Fibroblast of the aortic adventitia (primary cell): ENCODE measurements at places on chromosomes 3 and 15. TPM values are rescaled to one million over a fixed set of nuclear protein-coding genes. Genes with fewer than 3 reads are reported as not detected.
A peak's percentile ranks its signal among the peaks of the same experiment; 100 is the strongest.

GRCh38 chr3:171748064-171748924 is 62.0 kb downstream of the PLD1 start:
- DNase-seq, result peak; percentile 97

GRCh38 chr3:165636684-165637015 is 200.6 kb downstream of the BCHE start:
- no peak for DNase-seq

- no peak for DNase-seq
These were observed 87.8 kb downstream of the WNT7A start for GRCh38 chr3:13792051-13792490.

- peak; percentile 25 for DNase-seq
These were observed 84.1 kb downstream of the ST6GAL1 start for GRCh38 chr3:187014417-187014864.

DNA sequence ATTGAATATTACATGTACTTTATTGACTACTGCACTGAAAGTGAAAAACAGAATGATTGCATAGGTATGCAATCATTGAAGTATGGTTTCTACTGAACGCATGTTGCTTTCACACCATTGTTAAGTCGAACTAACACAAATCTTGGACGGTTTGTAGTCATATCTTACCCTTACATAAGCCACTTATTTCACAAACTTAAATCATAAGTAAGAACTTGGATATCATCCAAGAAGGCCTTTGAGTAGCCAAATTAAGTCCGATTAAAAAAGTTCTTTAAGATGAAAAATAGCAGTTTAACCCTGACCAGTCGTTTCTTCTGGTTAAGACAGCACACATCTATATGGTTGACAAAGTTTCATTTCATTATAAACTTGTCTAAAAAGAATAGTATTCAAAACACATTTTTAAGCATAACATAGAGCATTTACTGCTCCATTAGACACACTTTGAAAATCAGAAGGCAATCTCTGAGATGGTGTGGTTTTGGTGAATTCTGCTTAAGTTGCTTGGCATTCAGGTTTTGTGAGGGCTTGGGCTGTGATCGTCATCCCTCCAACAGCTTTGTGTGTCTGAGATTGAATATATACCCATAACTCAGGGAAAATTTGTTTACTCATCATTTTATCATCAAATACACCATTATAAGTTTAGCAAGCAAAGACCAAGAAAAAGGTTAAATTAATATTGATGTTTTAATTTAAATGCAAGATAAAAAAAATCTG is 92.2 kb downstream of the NFKBIZ start:
- DNase-seq, result peak; percentile 83

- DNase-seq, result no peak
These were observed 9.9 kb downstream of the CCPG1 start for GRCh38 chr15:55398243-55398642.

DNA sequence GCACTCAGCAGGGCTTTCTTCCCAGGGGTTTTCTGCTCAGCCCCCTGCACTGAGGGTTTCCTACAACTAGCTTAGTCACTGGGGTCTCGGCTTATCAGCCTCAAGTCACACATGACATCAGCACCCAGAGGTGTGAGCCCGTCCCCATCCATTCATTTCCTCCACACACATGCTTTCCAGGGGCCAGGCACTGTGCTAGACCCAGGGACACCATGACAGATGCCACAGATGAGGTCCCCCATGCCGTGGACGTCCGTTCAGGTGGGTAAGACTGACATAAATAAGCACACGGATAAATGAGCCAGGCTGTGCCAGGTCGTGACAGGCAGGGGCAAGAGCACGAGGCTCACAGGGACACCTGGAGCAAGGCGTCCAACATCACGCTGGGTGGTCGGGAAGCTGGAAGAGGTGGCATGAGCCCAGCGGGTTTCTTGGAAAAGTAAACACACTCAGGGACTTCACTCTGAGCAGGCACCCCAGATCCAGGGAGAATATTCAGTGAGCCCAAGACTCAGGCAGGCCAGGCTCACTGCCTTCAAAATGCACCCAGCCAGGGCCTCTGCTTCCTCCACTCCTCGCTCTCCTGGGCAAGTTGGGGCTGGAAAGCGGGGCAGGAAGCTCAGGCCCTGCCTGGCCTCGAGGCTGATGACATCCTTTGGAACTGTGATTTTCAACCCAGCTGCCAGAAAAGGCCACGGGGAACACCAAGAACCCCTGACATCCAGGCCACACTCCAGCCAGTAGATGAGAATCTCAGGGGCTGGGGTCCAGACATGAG is 139.3 kb downstream of the CHSY1 start:
- DNase-seq, result no peak

DNA sequence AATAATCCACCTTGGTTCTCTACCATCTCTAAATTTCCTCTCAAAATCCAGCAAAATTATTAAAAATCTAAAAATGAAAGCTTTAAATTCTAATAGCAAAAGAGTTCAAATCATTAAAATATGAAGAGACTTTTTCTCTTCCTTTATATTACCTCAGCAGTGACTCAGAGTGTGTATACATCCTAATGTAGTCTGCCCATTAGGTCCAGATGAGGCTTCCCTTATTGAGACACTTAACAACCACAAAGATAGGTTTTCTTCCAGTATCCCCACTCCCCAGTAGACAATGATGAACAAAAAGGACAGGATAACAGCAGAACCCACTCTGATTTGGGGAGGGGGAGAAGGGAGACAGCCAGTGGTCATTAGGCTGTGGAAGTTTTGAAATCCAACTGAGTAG is 61.5 kb upstream of the DCBLD2 start:
- DNase-seq, result no peak

Gene ATOSA
- total RNA-seq, result 35.8 and 52.6 TPM in 2 replicates

Gene IGDCC3
- total RNA-seq, result 0.25 TPM in 1 of 2 replicates, not detected in the other

Gene EPHB1
- total RNA-seq, result 1.2 and 3.0 TPM in 2 replicates
